Activated gamma-delta T cell treated with Interleukin-2 at 50 U/mL for 16 hours (primary cell): ENCODE measurements at places on chromosomes 5 and 9.

- no peak for DNase-seq
These were observed 205.6 kb downstream of the GADD45G start for GRCh38 chr9:89810431-89810830.

DNA sequence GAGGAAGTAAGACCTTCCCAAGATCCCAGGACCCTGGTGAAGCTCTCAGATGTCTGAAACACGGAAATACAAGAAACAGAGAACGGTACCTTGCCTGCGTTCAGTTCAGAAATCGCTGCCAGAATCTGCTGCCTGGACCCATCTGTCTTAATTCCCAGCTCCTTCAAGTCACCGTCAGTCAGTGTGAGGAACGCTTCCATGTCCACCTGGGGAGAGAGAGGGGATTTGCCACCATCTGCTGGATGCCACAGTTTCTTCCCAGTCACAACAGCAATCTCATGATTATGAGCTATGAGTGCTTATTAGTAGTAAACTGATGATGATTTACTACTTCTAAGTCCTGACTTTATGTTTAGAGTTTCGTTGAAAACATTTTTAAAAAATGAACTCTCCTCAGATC, 36.7 kb upstream of the GABBR2 start:
- DNase-seq = no peak

- DNase-seq = no peak
These were observed 158.2 kb upstream of the FST start for GRCh38 chr5:53322257-53322656.

DNA sequence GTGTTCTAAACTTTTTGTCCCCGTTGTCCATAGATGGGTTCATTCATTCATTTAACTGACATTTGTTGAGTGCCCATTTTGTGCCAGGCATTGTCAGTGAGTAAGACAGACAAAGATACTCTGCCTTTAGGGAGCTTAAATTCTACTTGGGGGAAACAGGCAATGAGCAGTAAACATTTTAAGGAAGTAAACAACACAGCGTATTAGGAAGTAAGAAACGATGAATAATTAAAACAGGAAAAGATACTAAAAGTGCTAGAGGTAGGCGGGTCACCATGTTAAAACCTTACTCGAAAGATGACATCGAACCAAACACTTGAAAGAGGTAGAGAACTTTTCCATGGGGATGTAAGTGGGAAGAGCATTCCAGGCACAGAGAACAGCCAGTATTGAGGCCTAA, 5.5 kb upstream of the MAML1 start:
- no peak for DNase-seq

- DNase-seq = no peak
These were observed 57.0 kb upstream of the LMX1B start for GRCh38 chr9:126556560-126557250.

DNA sequence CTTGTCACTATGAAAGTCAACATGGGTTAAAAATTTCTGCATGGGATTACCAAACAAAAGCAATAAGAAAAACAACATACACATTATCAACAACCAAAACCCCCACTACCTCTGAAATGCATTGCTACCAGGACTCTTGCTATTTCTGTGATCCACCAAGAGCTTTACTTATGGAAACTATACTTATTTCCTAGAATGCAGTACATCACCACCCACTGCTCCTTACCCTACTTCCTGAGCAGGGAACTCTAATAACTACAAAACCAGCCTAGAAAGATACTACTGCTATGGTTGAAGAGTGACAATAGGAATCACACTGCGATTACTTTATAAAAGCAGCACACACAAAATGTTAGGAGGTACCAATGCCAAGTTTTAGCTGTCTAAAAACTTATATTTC, 22.2 kb downstream of the LURAP1L start:
- DNase-seq = no peak

DNA sequence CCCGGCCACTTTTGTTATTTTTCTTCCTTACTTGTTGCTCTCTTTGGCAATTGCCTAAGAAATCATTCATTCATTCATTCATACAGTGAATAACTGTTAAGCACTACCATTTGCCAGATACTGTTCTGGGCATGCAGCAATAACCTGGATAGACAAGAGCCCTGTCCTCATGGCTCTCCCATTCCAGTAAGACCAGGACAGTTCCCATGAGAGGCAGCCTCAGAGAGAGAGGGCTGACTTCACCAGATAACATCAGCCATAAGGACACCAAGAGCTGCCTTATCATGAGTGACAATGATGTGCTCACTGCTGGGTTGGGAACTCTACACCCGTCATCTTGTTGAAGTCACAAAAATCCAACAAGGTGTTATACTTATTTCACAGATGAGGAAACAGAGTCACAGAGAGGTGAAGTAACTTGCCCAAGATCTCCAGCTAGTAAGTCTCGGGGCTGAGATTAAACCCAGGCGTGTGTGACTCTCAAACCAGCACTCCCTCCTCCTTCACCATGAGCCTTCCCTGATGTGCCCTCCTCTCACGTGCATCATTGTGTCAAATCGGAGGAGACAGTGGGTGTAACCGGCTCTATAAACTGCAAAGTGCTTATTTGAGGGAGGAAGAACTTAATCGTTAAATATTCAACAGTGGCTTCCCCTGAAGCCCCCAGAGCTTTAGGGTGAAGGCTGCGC, 61.1 kb upstream of the TBC1D2 start:
- DNase-seq = no peak

GRCh38 chr9:21684231-21684630, 118.2 kb upstream of the MTAP start:
- no peak for DNase-seq

GRCh38 chr5:64659289-64659688, 31.0 kb upstream of the SHISAL2B start:
- DNase-seq = no peak

DNA sequence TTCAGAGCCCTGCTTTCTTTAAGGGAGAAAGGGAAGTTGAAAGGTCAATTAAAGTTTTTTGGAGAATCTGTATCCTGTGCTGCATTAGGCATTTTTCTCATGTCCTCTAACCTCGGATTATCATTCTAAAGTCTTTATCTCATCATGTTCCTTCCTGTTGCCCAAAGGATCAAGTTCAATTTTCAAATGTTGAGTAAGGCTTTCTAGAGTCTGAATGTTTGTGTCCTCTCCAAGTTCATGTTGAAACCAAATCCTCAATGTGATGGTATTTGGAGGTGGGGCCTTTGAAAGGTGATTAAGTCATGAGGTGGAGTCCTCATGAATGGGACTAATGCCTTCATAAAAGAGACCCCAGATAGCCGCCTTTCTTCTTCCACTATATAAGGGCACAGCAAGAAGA, 20.2 kb upstream of the TNC start:
- no peak for DNase-seq

DNA sequence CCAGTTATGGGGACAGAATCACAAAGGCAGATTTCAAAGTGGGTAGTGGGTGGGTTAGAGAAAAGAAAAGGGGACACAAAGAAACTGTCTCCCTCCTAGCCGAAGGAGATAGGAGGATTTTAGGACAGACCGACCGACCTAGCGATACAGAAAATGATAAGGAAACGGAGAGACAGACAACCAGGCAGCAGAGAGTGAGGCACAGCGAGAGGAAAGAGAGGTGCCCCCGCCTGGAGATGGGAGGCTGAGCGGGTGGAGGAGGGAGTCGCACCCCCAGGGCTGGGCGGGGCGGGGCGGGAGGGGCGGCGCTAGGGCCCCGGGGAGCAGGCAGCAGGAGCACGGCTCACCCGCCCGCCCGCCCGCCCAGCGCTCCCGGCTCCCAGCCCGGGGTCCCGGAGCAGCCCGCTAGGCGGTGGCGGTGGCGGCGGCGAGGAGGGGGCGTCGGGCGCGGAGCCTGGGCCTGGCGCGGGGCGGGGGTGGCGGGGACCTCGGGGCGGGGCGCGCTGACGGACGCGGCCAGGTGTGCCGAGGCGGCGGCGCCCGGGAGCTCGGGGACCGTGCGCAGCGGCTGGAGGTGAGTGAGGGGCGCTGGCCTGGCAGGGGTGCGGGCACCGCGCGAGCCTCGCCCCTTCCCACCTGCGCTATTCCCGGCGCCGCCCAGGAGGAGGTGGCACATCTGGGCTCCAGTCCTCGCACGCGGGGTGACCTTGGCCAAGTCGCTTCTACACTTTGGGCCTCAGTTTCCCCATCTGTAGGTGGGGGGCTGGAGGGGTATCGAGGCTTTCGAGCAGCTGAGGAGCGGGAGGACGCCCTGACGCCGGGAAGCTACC, 15.9 kb upstream of the SYNPO start:
- no peak for DNase-seq

DNA sequence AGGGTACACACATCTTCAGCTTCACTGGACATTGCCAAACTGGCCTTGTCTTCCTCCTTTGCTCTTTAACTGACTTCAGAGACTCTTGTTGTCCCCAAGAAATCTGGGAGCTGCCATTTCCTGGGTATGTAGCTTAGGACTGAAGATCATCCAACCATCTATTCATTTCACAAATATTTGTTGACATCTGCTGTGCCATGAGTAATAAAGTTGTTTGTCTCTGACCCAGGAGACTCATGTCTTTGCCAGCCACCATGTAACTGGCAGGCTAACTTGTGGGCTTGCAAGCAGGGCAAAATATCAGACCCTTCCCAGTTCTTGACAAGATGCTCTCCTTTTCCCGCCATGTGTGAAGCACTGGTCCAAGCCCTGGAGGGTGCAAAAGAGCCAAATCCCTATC, 17.1 kb upstream of the TOR1B start:
- DNase-seq = no peak

DNA sequence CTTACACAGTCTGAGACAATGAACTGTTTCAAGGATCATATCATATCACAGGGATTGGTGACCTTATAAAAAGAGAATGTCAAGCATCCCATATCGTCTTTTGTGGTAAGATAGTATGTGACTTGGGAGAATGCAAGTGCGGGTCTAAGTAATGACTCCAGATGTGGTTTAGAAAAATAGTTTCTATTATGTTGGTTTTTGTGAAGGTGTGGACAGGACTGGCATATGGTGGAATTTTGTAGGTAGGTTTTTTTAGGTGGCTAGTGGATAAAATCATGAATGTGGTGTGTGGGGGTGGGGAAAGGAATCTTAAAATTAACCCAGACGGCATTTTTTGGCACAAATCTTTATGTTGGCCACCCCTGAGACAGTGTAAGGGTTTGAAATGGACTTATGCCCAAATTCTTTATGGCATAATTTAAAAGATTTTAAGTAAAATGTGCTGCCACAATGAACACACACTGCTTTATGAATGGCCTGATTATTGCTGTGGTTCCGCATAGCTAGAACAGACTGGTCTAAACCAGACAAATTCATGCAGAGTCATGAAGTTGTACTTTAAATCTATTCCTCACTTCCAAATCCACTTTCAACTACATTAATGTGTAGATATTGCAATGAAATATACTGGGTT, 204.8 kb upstream of the HAPLN1 start:
- DNase-seq = no peak

- no peak for DNase-seq
These were observed 85.0 kb upstream of the SSBP2 start for GRCh38 chr5:81835814-81836367.

DNA sequence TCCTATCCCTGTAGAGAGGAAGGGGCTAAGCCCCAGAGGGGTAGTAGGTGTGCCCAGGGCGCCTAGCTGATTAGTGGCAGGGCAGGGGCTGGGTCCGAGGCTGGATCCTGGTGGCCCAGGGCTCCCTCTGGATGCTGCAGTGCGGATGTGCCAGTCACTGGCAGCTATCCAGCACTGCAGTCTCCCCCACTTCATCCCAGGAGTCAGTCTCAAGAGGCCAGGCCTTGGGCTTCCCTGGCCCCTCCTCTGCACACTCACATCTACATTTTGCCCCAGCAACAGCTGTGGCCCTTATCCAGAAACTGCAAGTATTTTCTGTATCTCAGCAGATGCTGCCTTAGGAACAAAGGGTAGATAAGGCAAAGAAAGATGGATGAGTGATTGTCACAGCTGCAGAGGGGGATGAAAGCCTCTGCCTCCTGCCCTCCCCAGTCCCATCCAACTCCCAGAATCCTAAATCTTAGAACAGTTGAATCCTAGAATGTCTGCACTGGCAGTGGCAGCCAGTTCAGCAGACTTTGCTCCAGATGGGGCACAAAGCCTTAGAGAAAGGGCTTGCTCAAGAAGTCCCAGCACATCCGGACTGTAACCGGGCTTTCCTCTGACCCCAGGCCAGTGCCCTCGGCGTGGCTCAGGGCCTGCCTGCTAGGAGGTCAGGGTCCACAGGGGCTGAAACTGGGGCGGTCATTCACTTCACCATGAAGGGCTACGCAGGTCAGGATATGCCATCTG, 1.6 kb downstream of the ANXA6 start:
- no peak for DNase-seq

DNA sequence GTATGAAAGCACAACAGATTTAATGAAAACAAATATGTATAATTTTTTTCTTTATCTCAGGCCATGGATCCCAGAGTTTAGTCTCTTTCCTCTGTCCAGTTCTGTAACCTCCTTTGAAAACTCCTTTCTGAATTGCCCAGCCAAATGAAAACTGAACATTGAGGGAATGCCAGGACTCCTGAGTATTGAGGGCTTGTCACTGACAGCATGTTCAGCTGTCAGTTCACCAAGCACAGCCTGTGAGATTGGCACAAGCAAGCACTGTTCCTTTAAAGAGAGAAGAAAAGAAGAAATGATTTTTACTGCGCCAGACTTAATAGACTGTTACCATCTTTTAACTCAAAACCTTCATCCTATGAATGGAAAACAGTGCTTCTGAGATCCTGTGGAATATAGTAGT, 27.3 kb downstream of the TTC1 start:
- DNase-seq = no peak

DNA sequence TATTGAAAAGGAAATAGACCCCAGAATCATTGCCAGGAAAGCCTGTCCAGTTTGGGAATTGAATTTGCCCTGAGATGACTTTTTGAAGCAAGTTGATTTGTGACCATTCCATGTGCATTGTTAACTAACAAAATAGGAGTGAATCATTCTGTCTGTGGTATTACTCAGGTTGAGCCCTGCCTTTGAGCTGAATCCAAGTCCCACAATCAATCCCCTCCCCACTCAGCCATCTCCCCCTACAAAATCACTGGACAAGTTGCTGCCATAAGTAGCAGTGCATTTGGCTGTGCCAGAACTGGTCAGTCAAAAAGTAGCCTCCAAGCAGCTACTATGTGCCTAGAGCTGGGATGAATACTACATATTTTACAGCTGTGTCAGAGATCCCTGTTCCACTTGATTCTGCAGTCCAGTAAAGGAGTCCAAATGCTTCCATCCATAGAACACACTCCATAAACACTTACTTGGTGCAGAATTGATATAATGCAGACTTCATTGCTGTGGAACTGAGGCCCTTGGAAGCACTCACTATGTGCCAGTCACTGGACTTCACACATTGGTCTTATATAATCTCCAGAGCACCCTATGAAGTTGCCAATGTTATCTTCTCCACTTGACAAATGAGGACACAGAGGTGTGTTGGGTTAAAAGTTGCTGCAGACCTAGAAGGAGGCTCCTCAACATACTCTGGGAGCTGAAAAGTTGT, 96.1 kb downstream of the ZNF462 start:
- DNase-seq = no peak

- no peak for DNase-seq
These were observed 135.5 kb downstream of the CEMIP2 start for GRCh38 chr9:71632776-71633175.

- DNase-seq = no peak
These were observed 96.4 kb downstream of the RFK start for GRCh38 chr9:76297721-76298239.

GRCh38 chr5:54440456-54440893, 15.0 kb upstream of the HSPB3 start:
- DNase-seq = no peak
